ENCODE measurements at places on chromosomes 11 and 22. TPM values are rescaled to one million over a fixed set of nuclear protein-coding genes. Genes with fewer than 3 reads are reported as not detected.

The CADM1 gene
- 6.2 TPM for polyA plus RNA-seq

The MYOD1 gene
- not detected for polyA plus RNA-seq

The CARD18 gene
- not detected for polyA plus RNA-seq

The TBX10 gene
- polyA plus RNA-seq: 109 TPM

The TIGD3 gene
- polyA plus RNA-seq: 0.96 TPM

DNA sequence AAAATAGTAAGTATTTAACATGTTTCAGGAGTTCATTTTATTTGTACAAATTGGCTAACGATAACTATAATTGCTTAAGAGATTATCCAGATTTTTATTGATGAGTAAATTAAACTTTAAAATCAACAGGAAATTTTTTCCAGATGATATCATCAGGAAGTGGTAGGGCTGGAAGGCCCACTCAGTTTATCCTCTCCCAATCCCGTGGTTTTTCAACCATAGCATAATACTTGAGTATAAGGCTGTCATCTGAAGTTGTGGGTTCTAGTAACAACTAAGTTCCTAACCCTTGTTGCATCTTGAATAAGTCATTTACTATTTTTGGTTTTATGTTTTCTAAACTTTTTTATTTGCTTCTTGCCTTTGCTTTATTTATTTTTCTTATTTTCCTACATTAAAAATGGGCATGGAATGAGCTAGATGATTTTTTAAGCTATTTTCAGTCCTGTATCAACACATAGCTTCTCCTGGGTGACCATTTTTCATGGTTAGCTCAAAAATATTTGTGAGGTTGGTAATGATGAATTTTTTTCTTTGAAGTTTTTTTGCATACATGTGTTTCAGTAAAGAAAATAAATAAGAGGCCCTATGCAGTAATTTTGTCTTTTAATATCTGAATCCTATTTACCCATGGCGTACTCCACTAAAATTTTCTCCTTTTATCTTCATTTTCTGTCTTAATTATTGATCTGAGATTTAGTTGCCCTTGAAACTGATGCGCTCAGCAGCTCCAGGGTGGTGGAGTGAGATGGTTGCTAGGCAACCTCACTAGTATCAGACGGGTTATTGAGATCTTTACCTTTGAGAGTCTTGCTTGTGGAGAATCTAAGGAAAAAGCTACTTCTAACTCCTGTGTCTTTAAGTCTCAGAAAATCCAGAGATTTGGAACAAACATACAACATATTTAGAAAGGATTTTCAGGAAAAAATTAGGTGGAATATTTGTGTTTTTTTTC lies 452.0 kb upstream of the CCDC179 start:
- H3K4me3 ChIP-seq: no peak overlapping the region
- DNase-seq: no peak
- H3K4me1 ChIP-seq: no peaks in the 10 kb centered on the region
- H3K36me3 ChIP-seq: no peaks in the 10 kb centered on the region
- no peaks in the 10 kb centered on the region for H3K27me3 ChIP-seq

DNA sequence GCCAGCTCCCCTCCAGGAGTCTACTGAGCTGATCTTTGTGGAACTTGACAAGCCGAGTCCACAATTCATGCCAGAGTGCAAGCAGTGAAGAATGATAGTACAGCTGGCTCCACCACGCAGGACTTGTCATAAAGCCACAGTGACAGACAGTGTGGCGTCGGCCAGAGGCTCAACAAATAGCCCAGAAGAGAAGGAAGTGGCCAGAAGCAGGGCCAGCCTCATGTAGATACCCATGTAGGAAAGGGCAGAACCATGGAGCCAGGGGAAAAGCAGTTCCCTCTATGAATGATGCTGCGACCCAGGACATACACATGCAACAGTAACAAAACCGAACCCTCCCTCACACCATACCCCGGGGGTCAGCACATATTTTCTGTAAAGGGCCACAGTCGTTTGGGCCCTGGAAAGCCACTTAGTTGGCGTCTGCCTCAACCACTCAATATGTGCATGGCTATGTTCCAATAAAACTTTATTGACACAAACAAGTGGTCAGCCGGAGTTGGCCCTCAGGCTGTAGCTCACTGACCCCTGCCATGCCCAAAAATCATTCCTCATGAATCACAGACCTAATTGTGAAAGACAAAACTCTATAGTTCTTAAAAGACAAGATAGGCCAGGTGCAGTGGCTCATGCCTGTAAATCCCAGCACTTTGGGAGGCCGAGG lies 161.4 kb downstream of the BRD1 start:
- H3K27ac ChIP-seq: no peak overlapping the region
- H3K36me3 ChIP-seq: no peaks in the 10 kb centered on the region
- H3K4me1 ChIP-seq: peaks cover 13% of the 10 kb centered on the region
- peak; percentile 28 for DNase-seq

DNA sequence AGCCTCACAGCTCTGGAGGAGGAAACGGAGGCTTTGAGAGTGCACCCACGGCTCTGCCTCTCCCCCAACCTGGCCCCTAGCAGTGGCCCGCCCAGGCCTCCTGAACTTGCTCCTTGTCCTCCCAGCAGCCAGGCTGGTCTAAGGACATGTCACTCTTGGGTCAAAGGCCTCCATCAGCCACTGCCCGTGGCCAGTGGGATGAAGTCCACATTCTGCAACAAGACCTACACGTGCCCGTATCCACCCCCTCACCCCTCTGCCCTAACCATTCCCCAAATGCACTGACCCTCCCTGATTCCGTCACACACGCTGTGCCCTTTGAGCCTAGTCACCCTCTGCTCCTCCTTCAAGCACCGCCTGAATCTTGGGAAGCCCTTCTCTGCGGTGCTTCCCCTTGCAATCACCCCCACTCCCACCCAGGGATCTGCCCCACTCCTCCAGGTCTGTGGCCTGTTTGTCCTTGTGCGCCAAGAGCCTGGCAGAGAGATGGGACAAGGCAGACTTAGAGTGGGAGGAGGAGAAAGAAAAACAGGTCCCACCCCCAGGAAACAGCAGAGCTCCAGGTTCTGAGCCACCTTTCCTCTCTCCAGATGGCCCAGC lies 37.5 kb upstream of the TEF start:
- no peaks in the 10 kb centered on the region for H3K4me1 ChIP-seq
- DNase-seq: no peak
- H3K36me3 ChIP-seq: peaks cover 99% of the 10 kb centered on the region
- no peak overlapping the region for H3K27ac ChIP-seq

- H3K27ac ChIP-seq: no peak overlapping the region
- H3K27me3 ChIP-seq: peaks cover 8% of the 10 kb centered on the region
- no peaks in the 10 kb centered on the region for H3K36me3 ChIP-seq
- no peak overlapping the region for H3K4me3 ChIP-seq
- DNase-seq: no peak
Observed at GRCh38 chr22:32743046-32743445, 58.5 kb upstream of the TIMP3 start.

DNA sequence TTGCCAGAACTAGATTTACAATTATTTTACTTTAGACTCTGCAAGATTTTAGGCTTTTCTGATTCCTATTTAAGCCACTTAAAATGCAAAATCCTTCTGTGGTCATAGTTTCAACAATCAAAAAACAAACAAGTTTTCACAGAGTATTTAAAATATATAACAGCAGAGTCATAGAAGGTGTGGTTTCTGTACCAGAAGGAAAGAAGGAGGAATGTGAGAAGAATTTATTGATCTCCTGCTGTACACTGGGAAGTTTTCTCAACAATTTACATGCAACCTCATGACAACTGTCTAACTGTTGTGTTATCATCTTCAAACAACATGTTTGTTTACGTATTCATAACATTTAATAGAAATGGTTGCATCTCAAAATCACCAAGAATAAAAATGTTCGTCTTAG lies 102.3 kb upstream of the CEP126 start:
- H3K27ac ChIP-seq: no peak overlapping the region
- no peaks in the 10 kb centered on the region for H3K36me3 ChIP-seq
- no peaks in the 10 kb centered on the region for H3K4me1 ChIP-seq
- DNase-seq: no peak

GRCh38 chr22:37117092-37117491 lies 7.6 kb upstream of the TMPRSS6 start:
- H3K4me1 ChIP-seq: no peaks in the 10 kb centered on the region
- no peak overlapping the region for H3K27ac ChIP-seq
- peaks cover 9% of the 10 kb centered on the region for H3K27me3 ChIP-seq

- no peaks in the 10 kb centered on the region for H3K27me3 ChIP-seq
- peaks cover 40% of the 10 kb centered on the region for H3K4me1 ChIP-seq
- no peak overlapping the region for H3K27ac ChIP-seq
- no peak overlapping the region for H3K4me3 ChIP-seq
- H3K36me3 ChIP-seq: no peaks in the 10 kb centered on the region
- DNase-seq: no peak
Observed at GRCh38 chr11:121669422-121669821, 216.7 kb upstream of the SORL1-AS1 start.

- H3K4me3 ChIP-seq: no peak overlapping the region
- no peaks in the 10 kb centered on the region for H3K27me3 ChIP-seq
- DNase-seq: no peak
- H3K4me1 ChIP-seq: no peaks in the 10 kb centered on the region
- no peak overlapping the region for H3K27ac ChIP-seq
Observed at GRCh38 chr11:101816613-101817012, 98.2 kb upstream of the CEP126 start.

- DNase-seq: no peak
- H3K27ac ChIP-seq: no peak overlapping the region
- no peak overlapping the region for H3K4me3 ChIP-seq
- no peaks in the 10 kb centered on the region for H3K36me3 ChIP-seq
- no peaks in the 10 kb centered on the region for H3K4me1 ChIP-seq
Observed at GRCh38 chr11:120554766-120555432, 43.4 kb downstream of the GRIK4 start.

DNA sequence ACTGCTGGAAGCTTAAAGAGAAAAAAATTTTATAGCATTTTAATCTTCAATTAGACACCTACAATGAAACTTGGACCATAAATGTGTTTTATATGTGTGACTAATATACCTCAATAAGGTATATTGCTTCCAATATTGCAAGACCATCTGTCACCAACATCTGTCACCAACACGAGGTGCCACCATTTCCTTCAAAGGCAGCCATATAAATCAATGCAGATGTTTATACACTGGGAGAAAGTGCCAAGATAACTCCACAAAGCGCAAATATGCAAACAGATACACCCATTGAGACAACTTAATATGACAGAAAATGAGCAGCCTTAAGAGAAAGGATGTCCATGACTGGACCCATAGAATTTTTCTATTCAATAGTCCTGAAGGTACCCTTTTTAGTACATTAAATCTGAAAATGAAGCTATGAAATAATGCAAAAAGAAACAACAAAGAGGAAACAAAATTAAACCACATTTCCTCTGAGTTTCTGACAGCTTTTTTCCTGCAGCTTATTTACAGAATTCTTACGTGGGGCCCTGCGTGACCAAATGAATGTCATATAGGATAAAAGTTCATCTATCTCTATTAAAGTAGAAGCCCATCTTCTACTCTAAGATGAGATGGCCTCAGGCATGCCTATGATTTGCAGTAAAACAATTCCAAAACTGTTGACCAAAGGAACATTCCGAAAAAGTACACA lies 12.5 kb downstream of the MPZL3 start:
- no peaks in the 10 kb centered on the region for H3K4me1 ChIP-seq
- no peak for DNase-seq
- no peaks in the 10 kb centered on the region for H3K36me3 ChIP-seq
- H3K4me3 ChIP-seq: no peak overlapping the region

- H3K36me3 ChIP-seq: no peaks in the 10 kb centered on the region
- H3K4me3 ChIP-seq: no peak overlapping the region
- H3K4me1 ChIP-seq: no peaks in the 10 kb centered on the region
Observed at GRCh38 chr11:88597387-88597786, 259.9 kb upstream of the CTSC start.

- DNase-seq: no peak
- no peak overlapping the region for H3K27ac ChIP-seq
- H3K27me3 ChIP-seq: no peaks in the 10 kb centered on the region
- H3K4me3 ChIP-seq: no peak overlapping the region
- no peaks in the 10 kb centered on the region for H3K36me3 ChIP-seq
Observed at GRCh38 chr11:116371146-116371545, 401.6 kb downstream of the BUD13 start.

- H3K4me3 ChIP-seq: no peak overlapping the region
- H3K27ac ChIP-seq: no peak overlapping the region
- H3K36me3 ChIP-seq: peaks cover 10% of the 10 kb centered on the region
- no peaks in the 10 kb centered on the region for H3K4me1 ChIP-seq
Observed at GRCh38 chr11:134372536-134372935, 39.5 kb downstream of the B3GAT1 start.

- no peak overlapping the region for H3K4me3 ChIP-seq
- peaks cover 5% of the 10 kb centered on the region for H3K4me1 ChIP-seq
- no peak overlapping the region for H3K27ac ChIP-seq
- no peaks in the 10 kb centered on the region for H3K27me3 ChIP-seq
- DNase-seq: no peak
- no peaks in the 10 kb centered on the region for H3K36me3 ChIP-seq
Observed at GRCh38 chr11:86418917-86419316, 44.2 kb downstream of the CCDC81 start.

DNA sequence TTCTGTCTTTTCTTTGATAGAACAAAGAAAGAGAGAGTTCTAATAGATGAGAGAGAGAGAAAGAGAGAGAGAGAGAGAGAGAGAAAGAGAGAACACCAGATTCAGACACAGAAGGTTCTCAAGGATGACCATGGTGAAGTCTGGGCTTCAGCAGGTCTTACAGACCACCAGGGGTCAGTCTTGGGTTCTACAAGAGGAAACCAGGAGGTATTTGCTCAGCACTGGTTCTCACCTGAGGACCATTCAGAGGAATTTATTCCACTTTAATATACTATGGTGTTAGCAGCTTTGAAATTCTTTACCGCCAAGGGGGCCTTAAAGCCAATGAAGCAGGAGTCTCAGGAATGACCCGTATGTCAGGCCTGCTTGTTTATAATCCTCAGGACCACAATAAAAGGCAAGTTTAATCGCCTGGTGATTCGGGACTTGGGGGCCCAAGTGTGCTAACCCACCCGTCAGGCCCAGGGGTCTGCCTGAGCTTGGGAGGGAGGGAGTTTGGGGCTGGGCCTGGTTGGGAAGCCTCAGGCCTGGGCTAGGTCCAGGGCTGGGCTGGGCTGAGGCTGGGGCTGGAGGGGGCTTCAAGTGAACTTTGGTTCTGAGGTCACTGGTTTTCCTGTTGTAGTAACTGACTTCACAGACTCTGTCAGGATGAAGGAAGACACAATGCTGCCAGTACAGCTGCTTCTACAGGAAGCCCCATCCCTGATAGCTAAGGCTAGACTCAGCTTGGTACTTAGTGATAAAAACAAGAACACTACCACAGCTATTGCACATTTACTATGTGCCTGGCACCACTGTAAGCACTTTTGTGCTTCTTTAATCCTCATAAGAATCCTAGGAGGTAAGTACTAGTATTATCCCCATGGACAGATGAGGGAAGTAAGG lies 179.2 kb upstream of the ZBED5 start:
- H3K4me1 ChIP-seq: no peaks in the 10 kb centered on the region
- no peaks in the 10 kb centered on the region for H3K36me3 ChIP-seq
- no peaks in the 10 kb centered on the region for H3K27me3 ChIP-seq
- H3K4me3 ChIP-seq: no peak overlapping the region
- no peak for DNase-seq
- peak overlapping the region; percentile 74 for H3K27ac ChIP-seq

Measured in sigmoid colon (tissue), 7 donors.